MCF 10A (cell line): ENCODE measurements at places on chromosomes 16 and 17.

- no peak for DNase-seq
Measured at GRCh38 chr17:82155606-82156005, 57.0 kb downstream of the CCDC57 start.

GRCh38 chr16:19680881-19681340, 37.1 kb downstream of the KNOP1 start:
- peak; percentile 22 for DNase-seq

DNA sequence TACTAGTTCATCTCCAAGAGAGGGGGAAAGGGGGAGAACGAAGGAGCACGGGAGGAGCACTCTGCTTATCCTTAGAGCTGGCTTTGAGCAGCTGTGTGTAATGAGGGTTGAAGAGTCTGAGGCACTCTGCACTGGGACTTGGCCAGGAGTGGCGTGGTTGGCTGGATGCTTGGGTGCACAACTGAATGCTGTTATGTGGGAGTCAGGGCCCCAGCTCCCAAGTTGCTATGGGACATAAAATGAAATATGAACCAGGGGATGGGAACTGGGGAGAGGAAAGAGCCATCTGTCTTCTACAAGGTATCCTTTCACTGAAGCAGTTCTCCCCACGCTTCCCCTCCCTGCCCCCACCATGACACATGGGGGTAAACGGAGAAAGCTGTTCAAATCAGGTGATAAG, 105.9 kb upstream of the ANKFN1 start:
- DNase-seq: no peak

DNA sequence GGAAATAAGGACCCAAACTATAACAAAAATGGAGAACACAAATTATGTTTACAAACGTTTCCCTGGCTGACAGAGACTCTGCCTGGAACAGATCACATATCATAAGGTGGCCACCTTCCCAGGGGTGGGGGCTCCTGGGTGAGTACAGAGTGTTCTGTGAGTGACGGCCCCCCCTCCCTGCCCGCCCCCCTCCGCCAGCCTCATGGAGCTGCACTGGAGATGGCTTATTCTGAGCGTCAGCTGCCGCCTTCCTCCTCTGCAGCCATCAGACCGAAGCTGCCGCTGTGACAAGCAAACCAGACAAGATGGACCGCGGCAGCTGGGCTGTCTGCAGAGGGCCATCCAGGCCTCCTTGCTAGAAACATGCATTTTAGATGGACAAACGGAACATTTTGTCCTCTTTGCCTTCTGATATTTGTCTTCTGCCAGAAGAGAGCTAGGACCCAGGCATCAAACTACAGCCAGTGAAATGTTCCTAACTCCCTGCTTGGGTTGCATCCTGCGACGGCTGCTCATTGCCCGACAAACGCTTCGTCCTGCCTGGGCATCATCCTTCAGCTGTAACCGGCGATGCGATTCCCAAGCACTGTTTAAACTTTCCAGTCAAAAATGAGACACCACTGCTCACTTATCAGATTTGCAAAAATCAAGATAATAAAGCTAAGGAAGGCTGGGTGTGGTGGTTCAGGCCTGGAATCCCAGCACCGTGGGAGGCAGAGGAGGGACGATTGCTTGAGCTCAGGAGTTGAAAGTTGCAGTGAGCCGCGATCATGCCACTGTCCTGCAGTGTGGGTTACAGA, 15.3 kb upstream of the RPTOR start:
- DNase-seq: no peak

DNA sequence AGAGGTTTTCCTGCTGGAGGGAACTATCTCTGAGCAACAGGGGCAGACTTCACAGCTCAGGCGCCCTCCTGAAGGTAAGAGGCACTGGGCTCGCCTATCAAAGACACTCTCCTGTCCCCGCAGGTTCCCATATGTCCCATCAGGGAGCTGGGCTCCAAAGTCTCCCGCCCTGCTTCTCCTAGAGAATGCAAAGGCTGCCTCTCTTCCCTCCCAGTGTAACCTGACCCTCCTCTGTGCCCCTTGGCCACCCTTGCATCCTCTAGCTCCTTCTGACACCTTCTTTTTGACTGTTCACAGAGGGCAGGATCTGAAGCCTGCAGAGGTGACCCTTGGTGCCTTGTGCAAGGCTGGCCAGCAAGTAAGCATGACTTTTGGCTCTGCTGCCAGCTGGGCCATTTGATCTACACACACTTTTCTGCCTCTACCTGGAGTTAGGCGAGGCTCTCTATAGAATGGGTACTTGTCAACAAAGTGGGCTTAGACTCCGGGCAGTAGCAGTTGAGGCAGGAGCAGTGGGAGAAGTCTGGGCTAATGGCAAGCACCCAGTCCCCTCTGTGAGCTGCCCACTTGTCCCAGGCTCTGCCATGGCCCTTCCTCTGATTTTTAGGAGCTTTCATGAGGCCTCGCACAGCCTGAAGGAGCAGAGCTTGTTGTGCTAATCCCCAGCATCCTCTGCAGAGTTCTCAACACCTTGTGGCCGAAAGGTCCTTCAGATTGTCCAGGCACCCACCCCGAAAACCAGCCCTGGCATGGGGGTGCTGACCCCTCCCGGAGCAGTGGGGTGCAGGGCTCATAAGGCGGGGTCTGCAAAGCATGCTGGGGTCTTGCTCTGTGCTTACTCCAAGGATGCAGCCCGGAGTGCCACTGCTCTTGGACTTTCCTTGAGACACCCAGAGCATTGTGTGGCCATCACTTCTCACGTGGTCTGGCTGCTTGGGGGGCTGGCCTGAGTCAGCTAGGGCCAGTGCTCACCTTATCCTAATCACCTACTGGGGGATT, 122.9 kb downstream of the METRNL start:
- no peak for DNase-seq

- peak; percentile 55 for DNase-seq
Measured at GRCh38 chr16:58027161-58027915, 1.8 kb downstream of the MMP15 start.

GRCh38 chr17:9974448-9975381, 69.6 kb upstream of the RCVRN start:
- DNase-seq: no peak

DNA sequence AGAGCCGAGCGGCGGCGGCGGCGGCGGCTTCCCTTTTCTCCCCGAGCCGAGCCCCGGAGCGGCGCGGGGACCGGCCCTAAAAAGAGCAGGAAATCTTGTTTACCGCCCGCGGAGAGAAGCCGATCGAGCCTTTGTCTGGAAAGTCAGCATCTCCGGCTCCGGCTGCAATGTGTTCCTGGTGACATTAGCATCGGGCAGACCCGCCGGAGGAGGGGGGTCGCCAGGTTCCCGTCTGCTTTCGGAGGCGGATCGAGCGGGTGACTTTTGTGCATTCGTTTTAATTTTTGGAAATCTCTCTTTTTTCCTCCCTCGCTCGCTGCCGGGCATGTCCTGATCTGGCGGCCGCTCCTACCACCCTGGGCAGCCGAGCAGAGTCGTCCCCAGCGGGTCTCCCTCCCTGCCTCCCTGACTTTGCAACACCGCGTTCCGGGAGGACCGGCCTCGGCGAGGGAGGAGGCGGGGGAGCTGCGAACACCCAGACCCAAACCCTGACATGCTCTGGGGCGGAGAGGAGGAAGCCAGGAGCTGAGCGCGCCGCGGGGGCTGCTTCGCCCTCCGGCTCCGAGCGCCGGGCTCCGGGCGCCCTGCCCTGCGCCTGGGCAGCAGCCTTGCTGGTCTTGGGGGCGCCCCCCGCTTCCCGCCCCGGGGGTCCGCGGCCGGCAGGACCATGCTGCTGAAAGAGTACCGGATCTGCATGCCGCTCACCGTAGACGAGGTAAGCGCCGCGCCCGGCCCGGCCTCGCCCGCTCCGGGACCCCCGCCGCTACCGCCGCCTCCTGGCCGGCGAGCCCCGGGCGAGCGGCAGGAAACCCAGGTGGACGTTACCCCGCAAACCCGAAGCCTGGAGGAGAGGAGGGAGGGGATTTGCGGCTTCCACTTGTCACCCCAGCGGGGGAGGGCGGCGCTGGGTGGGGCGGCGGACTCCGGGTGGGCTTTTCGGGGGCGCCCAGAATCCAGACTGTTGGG, 690 bp downstream of the PITPNC1 start:
- peak; percentile 35 for DNase-seq

GRCh38 chr16:87308826-87309225, 8.4 kb downstream of the C16orf95 start:
- DNase-seq: no peak

- no peak for DNase-seq
Measured at GRCh38 chr17:61393904-61394629, 5.6 kb upstream of the TBX2 start.

GRCh38 chr16:64159976-64160375, 961.9 kb downstream of the CDH11 start:
- DNase-seq: peak; percentile 66

DNA sequence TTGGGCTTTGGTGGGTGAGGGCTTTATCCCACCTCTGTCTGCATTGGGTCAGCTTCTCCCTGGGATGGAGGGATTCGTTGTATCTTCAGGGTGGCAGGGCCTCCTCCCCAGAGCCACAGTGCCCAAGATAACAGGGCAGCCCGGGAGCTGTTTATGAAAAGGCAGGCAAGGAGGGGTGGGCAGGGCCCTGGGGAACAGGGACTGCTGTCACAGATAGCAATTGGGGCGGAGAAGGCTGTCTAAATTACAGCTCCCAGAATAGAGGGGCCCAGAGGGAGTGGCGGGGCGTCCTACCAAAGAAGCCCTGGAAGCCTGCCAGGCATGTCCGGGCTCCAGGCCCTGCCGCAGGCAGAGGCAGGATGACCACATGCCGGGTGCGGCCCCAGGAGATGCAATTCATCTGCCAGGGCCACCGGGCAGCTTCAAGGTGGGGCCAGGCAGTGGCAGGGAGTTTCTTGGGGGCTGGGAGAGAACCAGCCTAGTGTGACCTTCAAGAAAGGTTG, 18.8 kb upstream of the PHOSPHO1 start:
- DNase-seq: no peak

GRCh38 chr17:31198026-31198425, 99.0 kb downstream of the OMG start:
- no peak for DNase-seq

- no peak for DNase-seq
Measured at GRCh38 chr17:34990921-34991365, 10.6 kb downstream of the LIG3 start.

GRCh38 chr17:18356624-18357023, 6.7 kb downstream of the SHMT1 start:
- peak; percentile 63 for DNase-seq

DNA sequence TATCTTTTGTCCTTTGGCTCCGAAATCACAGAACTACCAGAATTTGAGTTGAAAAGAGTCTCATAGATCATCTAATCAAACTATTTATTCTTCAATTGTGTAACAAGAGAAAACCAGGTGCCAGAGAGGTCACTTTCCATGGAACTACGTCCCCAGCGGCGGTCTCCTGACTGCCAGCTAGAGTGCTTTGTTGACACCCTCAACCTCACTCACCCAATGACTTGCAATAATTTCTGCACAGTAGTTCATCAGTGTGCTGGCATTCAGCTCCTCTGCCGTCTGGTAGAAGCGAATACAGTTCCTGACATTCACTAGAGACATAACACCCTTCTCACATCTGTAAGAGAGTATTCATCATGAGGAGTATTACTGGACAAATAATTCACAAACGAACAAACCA, 54.2 kb downstream of the ANKFY1 start:
- no peak for DNase-seq

GRCh38 chr16:58200004-58200797, 2.3 kb upstream of the CSNK2A2 start:
- DNase-seq: no peak

DNA sequence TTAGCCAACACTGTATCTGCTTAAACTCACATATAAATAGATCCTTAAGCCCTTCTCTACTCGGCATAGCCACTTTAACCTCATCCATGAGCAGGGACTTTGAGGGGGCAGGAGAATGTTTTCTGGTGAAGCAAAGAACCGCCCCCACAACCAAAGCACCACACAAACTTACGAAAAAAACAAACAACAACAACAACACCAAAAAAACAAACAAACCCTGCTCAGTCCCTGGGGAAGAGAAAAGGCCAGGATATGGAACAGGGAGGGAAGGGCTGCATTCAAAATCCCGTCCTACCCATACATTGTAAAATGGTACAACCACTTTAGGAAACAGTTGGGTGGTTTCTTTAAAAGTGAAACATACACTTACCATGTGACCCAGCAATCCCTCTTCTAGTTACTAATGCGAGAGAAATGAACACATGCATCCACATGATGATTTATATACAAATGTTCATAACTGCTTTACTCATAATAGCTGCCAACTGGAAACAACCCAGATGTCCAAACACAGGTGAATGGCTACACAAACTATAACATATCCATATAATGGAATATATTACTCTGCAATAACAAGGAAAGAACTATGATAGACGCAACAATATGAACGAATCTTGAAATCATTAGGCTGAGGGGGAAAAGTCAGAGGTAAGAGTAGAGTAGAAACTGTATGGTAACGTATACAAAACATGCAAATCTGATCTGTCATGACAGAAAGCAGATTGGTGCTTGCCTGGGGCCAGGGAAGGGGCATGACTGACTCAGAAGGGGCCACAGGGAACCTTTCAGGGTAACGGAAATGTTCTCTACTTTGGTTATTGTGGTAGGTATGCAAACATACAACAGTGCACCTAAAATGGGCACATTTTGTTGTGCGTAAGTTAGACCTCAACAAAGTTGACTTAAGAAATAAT, 37.7 kb upstream of the TOB1 start:
- peak; percentile 63 for DNase-seq

- DNase-seq: no peak
Measured at GRCh38 chr17:63458478-63458877, 12.4 kb upstream of the CYB561 start.

DNA sequence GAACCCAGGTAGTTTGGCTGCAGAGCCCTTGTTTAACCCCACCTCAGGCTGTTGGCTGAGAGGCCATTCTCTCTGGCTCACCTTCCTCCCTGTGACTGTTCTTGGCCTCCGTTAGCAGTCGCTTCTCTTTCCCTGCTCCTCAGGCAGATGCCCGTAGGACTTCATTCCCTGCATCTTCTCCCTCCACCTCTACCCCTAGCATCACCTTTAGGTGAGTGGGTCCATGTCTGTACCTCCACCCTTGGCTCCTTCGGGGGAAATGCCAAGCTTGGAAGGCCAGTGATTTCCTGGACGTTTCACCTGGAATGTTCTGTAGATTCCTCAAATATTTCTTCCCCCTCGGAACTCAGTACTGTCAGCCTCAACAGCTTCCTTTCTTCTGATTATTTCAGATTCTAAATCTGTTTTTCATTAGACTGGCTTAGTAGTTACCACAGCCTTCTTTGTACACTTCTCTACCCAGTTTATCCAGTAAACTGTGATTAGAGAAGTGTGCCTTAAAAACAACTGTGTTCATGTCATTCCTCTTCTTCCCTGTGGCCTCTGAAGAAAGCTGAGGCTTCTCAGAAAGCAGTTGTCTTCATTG, 227.9 kb downstream of the MSI2 start:
- no peak for DNase-seq

GRCh38 chr16:68520649-68521086, 18.4 kb upstream of the ZFP90 start:
- peak; percentile 81 for DNase-seq

- DNase-seq: no peak
Measured at GRCh38 chr16:87314990-87315420, 2.2 kb downstream of the C16orf95 start.

GRCh38 chr16:30998852-30999761, 11.3 kb downstream of the STX1B start:
- DNase-seq: no peak

GRCh38 chr17:81115749-81116464, 49.4 kb upstream of the PVALEF start:
- no peak for DNase-seq
